ENCODE measurements at places on chromosomes 5 and 9. TPM values are rescaled to one million over a fixed set of nuclear protein-coding genes. Genes with fewer than 3 reads are reported as not detected.

CDO1 gene
- total RNA-seq: not detected

NMUR2 gene
- 0.09 TPM for total RNA-seq

HTR1A gene
- not detected for total RNA-seq

CRB2 gene
- total RNA-seq: 0.11 TPM

GIN1 gene
- 3.2 TPM for total RNA-seq

IL13 gene
- total RNA-seq: not detected

FAT2 gene
- total RNA-seq: 0.01 TPM

CATSPER3 gene
- 0.40 TPM for total RNA-seq

TMEFF1 gene
- 1.8 TPM for total RNA-seq

LCN6 gene
- not detected for total RNA-seq

TMEM174 gene
- total RNA-seq: not detected

SCGB3A2 gene
- not detected for total RNA-seq

PTPA gene
- total RNA-seq: 120 TPM

LCN12 gene
- 1.5 TPM for total RNA-seq

DRD1 gene
- total RNA-seq: 0.48 TPM
